GM23248 (cell line): ENCODE measurements at places on chromosomes 16 and 17. TPM values are rescaled to one million over a fixed set of nuclear protein-coding genes. Genes with fewer than 3 reads are reported as not detected.

DNA sequence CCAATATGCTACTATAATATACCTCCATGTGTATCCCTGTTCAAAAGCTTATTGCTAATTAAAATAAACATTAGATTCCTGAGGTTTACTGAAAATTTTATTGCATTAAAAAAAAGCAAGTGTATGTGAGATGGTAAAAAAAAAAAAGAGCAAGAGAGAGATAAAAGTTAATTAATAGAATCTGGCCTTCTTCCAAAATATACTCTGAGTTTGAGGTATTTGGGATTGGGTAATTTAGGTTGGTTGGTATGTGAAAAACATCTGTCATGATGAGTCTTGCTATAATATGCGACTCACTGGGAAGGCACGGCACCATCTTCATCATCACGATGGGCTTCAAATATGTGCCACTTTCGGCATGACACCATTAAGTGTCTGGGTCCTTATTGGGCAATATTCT is 711.1 kb upstream of the SOX9 start:
- peak; percentile 91 for DNase-seq

DNA sequence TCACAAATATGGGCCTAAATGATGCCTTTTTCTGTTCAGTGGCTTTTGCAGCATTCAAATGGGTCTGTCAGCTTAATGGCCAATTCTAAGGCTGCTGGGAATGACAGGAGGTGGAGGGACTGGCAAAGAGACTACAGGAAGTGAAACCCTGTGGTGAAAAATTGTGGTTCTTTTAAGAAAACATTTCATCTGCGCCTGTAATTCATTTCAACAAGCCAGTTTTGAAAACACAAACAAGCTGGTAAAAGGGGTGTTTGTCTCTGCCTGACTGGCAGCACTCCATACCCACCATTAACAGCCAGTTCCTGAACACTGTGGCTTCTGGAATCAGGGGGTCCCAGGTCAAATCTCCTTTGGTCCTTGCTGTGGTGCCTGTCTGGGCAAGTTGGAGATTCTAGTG is 3.6 kb upstream of the KDM8 start:
- no peak for DNase-seq

DNA sequence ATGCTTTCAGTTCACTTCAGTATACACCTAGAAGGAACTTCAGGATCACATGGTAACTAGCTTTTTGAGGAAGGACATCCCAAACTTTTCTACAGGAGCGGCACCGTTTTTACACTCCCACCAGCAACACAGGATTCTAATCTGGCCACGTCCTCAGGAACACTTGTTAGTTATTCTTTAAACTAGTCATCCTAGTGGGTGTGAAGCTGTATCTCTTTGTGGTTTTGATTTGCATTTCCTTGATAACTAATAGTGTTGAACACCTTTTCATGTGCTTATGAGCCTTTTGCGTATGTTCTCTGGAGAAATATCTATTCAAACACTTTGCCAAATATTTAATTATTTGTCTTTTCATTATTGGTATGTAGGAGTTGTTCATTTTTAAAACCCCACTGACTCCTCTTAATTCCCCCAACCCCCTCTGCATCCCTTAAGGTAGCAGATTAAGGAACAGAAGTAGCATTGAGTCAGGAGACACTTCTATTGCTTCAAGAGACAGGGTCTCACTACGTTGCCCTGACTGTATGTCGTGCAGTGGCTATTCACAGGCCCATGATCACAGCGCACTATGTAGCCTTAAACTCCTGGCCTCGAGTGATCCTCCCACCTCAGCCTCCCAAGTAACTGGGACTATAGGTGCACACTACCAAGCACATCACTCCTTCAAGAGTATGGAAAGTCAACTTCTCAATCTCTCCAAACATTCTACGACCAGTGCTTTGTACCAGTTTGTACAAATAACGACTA is 25.4 kb downstream of the YWHAE start:
- DNase-seq, result no peak

KRT28 gene
- not detected in 2 replicates for total RNA-seq

HLF gene
- total RNA-seq, result not detected in 2 replicates

GRCh38 chr16:58651965-58652348 is 22.3 kb upstream of the CNOT1 start:
- DNase-seq, result peak; percentile 51

GRCh38 chr17:78376161-78376560 is 2.3 kb upstream of the PGS1 start:
- no peak for DNase-seq

GRCh38 chr16:5615868-5616642 is 518.5 kb upstream of the EEF2KMT start:
- DNase-seq, result peak; percentile 55

DNA sequence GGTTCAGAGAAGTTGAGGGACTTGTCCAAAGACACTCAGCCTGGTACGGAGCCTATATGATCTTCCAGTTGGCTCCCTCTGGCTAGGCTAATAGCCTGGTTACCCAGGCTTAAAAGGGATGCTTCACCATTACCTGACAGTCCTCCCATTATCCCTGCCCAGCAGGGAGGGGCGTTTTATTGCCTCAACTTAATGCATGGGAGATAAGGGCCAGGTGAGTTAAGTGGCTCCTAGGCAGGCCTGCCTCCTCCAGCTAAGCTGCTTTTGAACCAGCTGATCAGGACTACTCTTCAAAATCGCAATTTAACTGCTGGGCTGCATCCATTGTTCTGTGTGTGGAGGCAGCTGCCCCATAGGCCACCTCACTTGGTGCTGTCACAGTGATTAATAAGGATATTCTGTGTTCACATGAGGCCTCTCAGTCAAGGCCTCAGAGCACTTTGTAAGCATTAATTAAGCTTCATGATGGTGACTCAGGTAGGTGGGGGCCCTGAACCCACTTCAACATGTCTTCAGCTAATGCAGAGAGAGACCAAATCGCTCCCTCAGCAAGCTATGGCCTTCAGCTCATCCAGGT is 27.9 kb downstream of the SMPD3 start:
- no peak for DNase-seq

KRT34 gene
- 73.5 and 77.8 TPM in 2 replicates for total RNA-seq

GRCh38 chr17:68182011-68182306 is 65.9 kb upstream of the AMZ2 start:
- no peak for DNase-seq

TMC8 gene
- not detected in 2 replicates for total RNA-seq

DNA sequence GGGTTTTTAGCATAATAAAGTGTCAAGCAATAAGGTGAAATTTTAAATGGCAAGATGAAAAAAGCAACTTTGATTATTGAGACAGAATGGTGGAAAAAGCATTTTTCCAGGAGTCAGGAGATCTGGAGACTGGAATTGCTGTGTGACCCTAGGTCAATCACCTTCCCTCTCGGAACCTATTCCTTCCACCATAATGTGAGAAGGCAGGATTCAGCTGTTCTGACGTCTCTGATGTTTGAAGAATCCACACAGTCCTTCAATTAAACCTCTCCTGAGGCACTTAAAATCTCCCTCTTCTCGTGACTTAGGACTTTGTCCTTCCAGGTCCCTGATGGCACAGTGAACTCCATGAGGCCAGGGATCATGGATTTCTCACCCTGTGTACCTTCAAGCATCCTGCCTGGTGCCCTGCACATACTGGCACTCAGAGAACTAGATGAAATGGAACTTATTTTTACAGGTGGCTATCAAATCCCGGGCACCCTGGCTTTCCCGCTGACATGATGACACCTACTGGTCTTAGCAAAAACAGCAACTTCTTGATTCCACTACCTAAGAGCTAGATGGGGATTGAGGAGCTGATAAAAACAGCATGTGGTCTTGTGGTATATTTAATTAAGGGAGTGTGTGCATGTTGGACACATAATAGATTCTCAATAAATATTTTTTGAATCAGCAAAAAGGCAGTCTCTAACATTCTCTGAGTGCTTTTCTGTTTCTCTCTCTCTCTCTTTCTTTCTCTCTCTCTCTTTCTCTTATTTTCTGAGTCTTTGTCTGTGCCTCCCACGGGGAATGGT is 2.3 kb upstream of the CCDC182 start:
- DNase-seq, result peak; percentile 74
